ENCODE measurements at places on chromosomes 3 and 15.
A peak's percentile ranks its signal among the peaks of the same experiment; 100 is the strongest.

DNA sequence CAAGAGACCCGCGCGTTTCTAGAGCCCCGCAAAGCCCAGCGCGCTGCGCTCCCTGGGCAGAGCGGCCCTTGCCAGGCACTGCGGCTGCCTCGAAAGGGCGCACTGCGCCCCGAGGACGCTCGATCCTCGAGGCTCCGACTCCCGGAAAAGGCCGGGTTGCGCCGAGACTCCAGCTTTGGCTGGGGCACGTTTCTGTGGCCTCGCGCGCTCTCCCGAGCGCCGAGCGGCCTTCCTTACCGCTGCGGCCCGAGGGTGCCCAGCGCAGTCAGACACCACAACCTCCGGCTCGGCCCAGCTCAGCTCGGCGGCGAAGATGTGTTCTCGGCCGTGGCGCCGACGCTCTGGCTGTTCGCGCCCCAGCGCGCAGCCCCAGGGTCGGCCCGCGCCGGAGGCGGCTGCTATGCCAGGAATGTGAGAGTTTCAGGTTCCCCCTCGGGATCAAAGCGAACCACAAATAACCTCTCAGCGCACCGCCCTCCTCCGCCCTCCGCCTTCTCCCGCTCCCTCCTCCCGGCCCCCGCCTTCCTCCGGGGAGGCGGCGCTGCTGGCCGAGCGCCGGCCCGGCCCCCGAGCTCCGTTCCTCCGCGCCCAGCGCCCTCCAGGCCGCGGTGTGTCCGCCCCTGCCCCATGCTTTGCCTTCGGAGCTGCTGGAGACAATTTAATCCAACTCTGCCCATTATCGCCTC lies at the start of gene AMOTL2:
Gene AMOTL2 (minus strand): TSS at position 343 of the 686 bp plus-strand sequence. CDS start 3,014 bp downstream, outside the sequence.
- DNase-seq = peak; percentile 83

DNA sequence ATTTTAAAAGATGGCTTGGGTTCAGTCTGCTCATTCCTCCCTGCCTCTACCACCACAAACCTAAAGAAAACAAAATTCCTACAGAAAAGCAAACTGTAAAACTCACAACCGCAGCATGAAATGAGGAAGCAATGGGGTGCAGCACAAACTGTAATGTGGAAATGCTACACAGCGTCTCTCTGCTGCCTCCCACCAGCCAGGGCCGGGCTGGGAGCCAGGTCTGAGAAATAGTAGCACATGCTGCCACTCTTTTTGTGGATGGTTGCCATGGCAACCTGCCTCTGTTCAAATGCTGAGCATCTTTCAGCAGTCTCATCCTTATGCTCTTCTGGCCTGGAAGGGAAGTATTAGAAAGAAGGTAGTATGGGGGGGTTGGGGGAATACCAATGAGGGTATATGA lies 55.4 kb downstream of the EOMES start:
- peak; percentile 49 for DNase-seq

- DNase-seq = no peak
Measured at GRCh38 chr15:62844564-62845240, 197.8 kb upstream of the TPM1 start.

DNA sequence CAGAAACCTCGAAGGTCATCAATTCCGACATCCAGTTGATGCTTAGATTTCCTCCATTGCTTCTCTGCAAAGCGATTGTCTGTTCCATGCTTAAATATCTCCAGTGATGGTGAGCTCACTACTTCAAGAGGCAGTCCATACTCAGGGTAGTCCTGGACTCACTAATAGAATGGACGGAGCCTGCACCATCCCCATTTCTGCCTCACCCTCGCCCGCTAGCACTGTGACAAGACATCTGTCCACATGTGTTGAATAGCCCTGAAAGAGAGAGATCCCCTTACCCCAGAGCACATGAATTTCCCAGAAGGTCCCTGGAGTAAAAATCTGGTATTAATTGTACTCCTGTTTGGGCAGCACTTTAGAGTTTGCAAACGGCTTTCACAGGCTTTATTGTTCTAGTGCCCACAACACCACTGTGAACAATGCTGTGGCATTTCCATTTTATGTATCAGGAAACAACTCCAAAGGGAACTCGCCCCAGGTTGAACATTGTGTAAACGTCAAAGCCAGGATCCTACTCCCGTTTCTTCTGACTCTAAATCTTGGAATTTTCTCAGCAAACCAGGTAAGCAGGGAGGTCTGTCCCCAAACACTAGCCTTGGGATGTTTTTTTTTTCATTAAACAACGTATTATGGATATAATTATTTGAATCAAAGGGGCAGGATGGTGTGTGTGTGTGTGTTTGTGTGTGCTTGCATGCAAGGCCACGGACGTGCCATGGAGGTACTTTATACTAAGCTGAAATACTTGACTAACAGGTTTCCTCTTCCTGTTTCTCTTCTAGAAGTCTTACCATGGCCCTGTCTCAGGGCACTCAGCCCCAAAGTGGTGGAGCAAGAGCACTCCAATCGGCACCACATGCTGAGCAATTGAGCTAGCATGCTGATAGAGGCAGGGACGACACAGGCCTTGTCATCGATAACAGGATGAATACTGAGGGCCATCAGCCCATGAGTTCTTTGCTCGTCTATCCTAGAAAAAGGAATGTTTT lies 198.3 kb downstream of the OPA1 start:
- DNase-seq = no peak

- DNase-seq = peak; percentile 47
Measured at GRCh38 chr15:69557020-69557706, 104.5 kb downstream of the RPLP1 start.

DNA sequence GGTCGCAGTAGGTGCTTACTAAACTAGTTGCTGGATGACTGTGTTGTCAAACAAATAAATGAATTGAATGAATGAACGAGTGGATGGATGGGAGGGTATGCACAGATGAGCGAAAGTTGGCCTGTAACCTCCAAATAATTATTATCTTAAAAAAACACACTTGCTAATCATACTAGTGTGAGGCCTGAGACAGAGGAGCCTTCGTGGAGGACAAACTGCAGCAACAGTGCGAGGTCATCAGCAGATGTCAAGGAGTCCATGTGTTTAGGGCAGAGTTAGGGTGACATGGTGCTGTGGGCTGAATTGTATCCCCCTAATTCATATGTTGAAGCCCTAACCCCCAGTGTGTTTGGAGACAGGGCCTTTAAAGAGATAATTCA lies 24.4 kb downstream of the CORO2B start:
- DNase-seq = no peak

DNA sequence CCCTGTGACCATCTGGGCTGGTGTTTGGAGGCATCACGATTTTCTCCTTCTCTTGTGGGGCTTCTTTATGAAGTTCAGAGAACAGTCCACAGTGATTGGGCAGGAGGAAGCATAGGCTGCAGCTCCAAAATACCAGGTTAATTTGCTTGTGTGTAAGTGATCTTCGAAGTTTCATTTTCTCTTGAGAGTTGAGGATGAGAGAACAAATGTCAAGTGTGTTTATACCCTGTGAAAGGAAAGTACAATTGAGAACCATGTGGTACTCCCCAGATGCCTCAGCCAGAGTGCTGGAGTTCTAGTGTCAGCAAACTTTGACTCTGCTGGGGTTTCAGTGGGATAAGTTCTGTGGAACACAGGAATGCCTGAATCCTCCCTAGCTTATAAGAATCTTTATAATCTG lies 357.1 kb upstream of the CFAP20DC start:
- no peak for DNase-seq

- DNase-seq = peak; percentile 69
Measured at GRCh38 chr15:85825118-85825517, 30.4 kb upstream of the KLHL25 start.

GRCh38 chr3:143531101-143531500 lies 317.2 kb downstream of the SLC9A9 start:
- no peak for DNase-seq

- no peak for DNase-seq
Measured at GRCh38 chr3:97910931-97911351, 61.3 kb downstream of the RIOX2 start.

DNA sequence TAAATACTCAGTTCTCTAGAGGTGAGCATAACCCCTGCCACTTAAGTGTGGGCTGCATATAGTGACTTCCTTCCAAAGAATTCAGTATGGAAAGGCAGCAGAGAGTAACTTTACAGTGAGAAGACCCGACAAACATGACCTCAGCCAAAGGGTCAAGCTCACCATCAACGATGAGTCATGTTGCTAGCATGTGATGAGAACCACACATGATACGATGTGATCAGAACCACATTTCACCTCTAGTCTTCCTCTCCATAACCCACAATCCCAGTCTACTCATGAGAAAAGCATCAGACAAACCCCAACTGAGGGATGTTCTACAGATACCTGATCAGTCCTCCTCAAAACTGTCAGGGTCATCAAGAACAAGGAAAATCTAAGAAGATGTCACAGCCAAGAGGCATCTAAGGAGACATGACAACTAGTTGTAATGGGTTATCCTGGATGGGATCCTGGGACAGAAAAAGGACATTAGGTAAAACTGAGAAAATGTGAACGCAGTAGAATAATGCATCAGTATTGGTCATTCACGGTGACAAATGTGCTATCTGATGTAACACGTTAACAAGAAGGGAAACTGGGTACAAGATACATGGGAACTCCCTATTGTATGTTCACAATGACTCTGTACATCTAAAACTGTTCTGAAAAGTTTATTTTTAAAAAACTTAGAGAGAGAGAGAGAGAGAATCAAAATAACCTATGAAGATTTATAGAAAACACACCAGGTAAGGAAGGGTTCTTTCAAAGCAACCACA lies 28.3 kb downstream of the SEC61A1 start:
- DNase-seq = no peak

GRCh38 chr15:21267671-21268395 lies 172.5 kb downstream of the POTEB3 start:
- no peak for DNase-seq

- no peak for DNase-seq
Measured at GRCh38 chr3:42097566-42097946, 6.4 kb downstream of the TRAK1 start.

- no peak for DNase-seq
Measured at GRCh38 chr3:29892976-29893554, 612.2 kb downstream of the RBMS3 start.

DNA sequence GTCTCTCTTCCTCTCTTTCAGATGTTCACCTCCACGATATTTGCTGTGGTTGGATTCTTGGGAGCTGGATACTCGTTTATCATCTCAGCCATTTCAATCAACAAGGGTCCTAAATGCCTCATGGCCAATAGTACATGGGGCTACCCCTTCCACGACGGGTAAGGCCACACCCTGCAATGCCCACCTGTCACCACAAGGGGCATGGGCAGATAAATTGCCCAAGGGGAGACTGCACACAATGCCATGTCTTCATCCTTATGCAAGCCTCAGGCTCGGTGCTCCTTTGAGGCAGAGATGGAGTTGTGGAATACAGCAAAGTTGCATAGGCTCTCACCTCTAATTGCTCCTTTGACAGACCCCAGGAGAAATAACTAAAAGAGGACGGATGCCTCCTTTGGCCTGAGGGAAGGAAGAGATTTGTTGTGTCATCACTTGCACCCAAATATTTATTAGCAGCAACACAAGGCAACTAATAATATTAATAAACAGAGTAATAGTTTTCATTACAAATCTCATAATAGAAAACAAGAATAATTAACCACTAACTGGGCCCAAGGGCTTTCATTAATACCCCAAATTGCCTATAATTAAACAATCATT lies 13.2 kb downstream of the TM4SF4 start:
- DNase-seq = peak; percentile 15

- no peak for DNase-seq
Measured at GRCh38 chr3:163622384-163622783, 1455.9 kb downstream of the SI start.

DNA sequence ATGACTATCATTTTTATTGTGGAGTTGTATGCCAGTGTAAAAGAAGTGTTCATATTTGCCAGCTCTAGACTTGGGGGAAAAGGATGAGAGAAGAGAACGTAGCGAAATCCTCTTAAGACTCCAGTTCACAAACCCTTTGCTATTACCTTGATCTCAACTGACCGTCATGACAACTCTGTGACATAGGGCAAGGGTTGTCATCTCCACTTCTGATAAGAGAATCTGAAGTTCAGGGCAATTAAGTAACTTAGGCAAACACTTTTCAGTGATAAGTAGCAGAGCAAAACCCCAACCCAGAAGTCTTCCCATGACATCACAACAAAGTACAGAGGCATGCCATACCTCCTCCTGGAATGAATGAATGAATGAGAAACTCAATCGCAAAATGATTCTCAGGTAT lies 40.3 kb upstream of the WNT5A start:
- DNase-seq = no peak

DNA sequence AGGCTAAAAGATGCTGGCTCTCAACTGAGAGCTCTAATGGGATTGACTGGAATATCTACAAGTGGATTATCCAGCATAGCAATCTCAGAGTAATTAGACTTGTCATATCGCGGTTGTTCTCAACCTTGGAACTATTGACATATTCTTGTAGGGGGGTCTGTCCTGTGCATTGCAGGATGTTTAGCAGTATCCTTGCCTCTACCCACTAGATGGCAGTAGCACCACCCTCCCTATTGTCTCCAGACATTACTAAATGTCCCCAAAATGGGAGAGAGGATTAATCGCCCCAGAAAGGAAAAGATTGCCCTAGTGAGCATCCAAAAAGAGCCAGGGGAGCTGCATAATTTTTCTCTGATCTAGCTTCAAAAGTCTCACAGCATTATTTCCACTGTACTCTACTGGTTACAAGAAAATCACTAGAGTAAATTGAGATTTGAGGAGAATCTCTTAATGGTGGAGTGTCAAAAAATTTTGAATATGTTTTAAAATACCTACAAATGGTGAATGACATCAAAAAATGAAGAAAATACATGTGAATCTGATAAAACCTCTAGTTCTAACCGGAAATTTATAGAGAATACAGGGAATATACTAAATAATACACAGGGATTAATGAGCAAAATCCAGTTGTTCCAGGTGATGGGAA lies 388.2 kb upstream of the AGTR1 start:
- peak; percentile 17 for DNase-seq

DNA sequence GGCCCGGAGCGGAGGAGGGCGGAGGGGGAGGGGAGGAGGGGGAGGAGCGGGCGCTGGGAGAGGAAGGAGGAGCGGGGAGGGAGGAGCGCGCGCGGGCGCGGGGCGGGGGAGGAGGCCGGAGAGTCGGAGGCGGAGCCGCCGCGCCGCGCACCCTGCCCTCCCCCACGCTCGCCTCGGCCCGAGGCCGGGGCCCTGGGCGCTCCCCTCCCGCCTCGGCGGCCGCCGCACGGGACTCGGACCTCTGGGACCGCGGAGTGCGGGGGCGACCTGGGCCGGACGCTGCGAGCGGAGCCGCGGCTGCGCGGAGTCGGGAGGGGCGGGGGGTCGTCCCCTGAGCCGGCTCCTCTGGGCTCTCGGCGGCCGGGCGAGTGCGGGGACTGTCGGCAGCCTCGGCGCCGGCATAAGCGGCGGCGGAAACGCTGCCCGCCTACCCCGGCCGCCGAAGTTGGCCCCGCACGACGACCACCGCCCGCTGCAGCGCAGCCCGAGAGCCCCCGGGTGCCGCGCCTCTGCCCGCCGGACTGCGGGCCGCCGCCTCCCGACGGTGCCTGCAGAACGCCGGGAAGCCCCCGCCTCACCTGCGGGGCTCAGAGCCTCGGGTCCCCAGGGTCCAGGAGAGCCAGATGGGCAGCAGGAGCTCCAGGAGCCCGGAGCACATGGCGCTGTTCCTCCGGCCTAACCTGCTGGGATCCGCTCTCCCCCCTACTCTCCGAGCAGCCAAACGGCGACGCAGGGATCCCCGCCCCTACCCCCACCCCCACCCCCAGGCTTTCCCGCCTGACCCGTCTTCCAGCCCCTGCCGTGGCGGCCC lies 406 bp upstream of the GABRB3 start:
- no peak for DNase-seq

Data from transverse colon (tissue), 4 donors.